ENCODE measurements at places on chromosomes 7 and 10.

GRCh38 chr10:116109481-116109880, 163.5 kb downstream of the GFRA1 start:
- DNase-seq, result no peak

GRCh38 chr7:50358041-50358705, 53.7 kb downstream of the IKZF1 start:
- no peak for DNase-seq

GRCh38 chr10:97549587-97550322, 22.8 kb upstream of the ANKRD2 start:
- DNase-seq, result no peak

DNA sequence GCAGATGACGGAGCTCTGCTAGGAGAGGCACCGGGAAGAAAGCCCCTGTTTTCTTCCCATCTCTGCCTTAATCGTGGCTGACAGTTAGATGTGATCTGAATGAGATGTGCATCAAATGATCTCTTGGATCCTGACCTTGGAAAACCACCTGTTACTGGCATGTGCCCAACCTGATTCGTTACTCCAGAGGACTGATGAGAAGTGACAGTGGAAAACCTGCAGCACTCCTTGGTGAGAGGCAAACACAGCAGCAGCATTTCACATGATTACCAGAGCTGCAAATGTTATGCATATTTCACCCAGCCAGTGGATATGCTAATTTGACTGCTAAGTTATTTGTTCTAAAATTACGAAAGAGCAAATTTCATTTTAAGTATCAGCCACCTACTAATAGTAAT, 95.3 kb downstream of the PTPRN2 start:
- no peak for DNase-seq

Measured in RWPE1 (cell line).